ENCODE measurements at places on chromosomes 2 and 18.

- peak; percentile 48 for DNase-seq
Observed at GRCh38 chr2:112542984-112543661, 858 bp downstream of the POLR1B start.

DNA sequence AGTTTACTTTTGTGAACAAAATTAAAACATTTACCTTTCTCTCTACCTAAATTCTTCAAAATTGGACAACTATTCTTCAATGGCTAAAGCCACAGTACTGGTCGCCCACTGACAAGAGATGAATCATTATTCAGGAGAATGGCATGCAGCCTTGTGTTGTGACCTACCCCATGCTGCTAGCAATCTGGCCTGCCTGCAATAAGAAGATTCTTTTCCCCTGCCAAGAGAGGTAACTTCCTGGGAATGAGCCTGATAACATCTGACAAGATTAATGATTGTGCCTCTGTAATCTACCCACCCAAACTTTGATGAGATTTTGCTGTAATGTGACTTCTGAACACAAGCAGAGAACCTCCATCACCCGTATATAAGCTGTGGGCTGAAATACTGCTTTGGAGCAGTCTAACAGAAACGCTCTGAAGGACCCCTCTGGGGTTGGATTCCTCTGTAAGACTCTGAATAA is 47.0 kb upstream of the ST3GAL5 start:
- no peak for DNase-seq

DNA sequence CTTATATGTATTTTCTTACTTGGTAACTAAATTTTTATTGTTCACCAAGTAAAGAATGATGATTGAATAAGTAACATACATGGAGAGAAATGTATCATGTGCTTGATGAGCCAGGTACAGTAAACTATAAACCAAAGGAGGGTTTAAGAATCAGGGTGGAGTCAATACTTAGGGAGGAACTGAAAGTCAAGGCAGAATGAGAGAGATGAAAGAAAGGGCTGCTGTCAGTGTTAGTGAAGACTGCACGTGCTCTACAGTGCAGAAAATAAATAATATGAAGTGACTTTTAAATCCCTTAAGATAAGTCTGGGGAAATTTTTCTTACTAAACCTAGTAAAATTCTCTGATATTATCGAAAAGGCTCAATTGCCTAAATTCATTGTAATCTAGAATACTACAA is 986.0 kb downstream of the DSC3 start:
- no peak for DNase-seq

DNA sequence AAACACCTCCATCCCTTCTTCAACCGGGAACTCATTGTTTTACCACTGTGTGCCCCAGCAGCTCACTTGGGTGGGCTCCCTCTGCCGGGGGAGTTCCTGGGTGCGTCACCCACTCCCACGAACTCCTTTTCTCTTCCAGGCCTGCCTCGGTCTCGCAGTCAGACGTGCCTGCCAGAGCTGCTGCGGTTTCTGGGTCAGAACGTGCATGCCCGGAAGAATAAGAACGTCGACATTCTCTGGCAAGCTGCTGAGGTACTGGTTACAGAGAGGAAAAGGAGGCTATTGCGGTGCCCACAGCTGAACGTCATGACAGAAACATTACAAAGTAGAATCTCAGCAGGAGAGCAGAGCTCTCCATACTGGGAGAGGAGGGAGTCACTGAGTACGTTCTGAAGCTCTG is 35.6 kb downstream of the COA5 start:
- no peak for DNase-seq

GRCh38 chr2:40401896-40402295 is 50.0 kb downstream of the SLC8A1 start:
- no peak for DNase-seq

DNA sequence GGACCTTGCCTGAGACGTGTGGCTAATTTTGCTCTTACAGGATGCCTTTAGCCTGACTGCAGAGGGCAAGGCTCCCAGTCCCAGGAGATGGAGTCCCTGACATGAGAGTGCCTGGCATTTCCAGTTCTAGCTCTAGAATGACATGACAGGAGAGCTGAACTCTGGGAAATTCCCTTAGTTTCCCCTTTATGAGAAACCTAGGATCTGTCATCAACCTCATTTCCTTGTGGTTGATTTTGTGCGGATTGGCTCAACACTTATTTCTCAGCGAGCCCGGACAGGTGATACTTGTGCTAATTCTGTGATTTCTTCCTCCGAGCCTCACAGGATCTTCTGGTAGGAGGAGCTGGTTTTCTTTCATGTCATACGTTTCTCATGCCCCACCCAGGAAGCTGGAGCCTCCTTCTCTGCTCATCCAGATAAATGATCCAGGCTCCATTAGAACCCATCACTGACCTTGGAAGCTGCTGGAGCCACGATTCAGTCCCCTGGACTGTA is at the start of gene IL36G:
TSS of gene IL36G (plus strand) at position 448 of the 498 bp plus-strand sequence. CDS start 633 bp downstream, outside the sequence.
- DNase-seq: no peak

- DNase-seq: no peak
Observed at GRCh38 chr2:218679119-218679518, 7.2 kb downstream of the STK36 start.
